ENCODE measurements at places on chromosomes 3 and 15.

- no peak for DNase-seq
Measured at GRCh38 chr15:82531496-82532382, 8.5 kb downstream of the RPS17 start.

GRCh38 chr3:136730595-136731273 lies 21.4 kb downstream of the STAG1 start:
- DNase-seq = no peak

GRCh38 chr3:190701096-190701532 lies 161.4 kb downstream of the GMNC start:
- peak; percentile 20 for DNase-seq

DNA sequence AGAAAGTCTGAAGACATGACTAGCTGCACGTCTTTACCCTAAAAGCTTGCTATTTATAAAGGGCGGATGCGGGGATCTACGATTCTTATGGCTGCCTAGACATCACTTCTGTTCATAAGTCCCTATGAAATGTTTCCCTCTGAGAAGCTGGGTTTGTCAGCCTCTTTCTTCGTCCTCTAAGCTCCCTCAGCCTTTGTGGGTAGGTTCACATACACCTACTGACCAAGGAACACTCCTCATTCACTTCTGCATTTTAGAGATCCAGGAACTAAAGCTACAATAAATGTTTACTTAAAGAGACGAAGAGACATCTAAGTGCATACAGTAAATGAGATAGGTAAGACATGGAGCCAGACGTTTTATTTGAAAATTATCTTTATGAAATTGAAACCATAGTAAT lies 16.7 kb upstream of the RAMAC start:
- DNase-seq = no peak

- no peak for DNase-seq
Measured at GRCh38 chr3:181017690-181018089, 28.2 kb upstream of the DNAJC19 start.

GRCh38 chr15:77415450-77416147 lies 4.3 kb downstream of the PEAK1 start:
- no peak for DNase-seq

GRCh38 chr15:85792102-85792731 lies 2.5 kb downstream of the KLHL25 start:
- no peak for DNase-seq

- DNase-seq = no peak
Measured at GRCh38 chr3:190261015-190261414, 61.2 kb downstream of the CLDN1 start.

DNA sequence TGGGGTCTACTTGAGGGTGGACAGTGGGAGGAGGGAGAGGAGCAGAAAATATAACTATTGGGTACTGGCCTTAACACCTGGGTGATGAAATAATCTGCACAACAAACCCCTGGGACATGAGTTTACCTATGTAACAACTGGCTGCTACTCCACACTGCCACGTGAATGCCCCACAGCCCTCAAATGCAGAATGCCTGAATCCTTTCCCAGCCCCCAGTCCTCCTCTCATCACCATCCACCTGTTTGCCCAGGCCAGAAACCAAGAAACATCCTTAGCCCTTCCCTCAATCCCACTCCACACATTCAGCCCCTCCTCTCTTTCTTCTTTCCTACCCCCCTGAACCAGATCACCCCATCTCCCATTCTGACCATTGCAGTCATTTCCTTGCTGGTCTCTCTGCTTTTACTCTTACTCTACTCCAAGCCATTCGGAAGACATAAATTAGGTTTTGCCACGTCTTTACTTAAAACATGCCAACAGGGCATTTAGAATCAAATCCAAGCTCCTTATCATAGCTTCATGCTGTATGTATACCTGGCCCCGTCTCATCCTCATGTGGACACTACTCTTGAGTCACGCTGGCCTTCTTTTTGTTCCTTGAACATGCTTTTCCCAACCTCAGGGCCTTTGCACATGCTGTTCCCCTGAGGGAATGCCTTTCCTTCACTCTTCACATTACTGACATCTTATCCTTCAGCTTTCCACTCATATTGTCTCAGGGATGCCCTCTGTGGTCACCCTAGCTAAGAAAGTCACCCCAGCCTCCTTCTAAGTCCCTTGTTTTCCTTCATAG lies 137.5 kb upstream of the ABHD17C start:
- no peak for DNase-seq

DNA sequence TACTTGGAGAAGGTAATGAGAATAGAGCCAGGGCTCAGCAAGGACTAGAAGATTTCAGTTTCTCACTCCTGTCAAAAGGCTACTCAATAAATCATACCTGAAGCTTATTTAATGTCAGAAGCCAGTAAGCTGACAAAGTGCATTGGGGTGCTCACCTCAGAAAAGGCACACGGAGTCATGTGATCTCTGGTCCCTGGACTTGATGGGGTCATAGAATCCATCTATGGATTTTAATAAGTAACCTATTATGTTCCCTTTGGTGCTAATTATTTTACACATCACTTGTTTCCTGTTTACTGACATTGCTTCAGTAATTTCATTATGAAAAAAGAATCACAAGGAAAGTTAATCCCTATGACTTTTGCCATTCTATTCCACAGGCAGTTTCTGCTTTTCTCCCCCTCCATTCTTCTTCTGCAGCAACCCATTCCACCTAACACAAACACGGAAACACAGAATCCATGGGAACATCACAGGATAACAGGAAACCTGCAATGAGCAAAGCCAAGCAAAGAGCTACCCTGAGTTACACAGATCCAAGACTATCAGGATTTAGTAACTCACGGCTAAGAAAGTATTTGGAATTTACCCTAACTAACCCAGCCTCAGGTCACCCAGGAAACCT lies 159.6 kb downstream of the MEIS2 start:
- no peak for DNase-seq

- no peak for DNase-seq
Measured at GRCh38 chr3:125692361-125692760, 97.1 kb upstream of the OSBPL11 start.

- no peak for DNase-seq
Measured at GRCh38 chr3:53171827-53172505, 11.0 kb downstream of the PRKCD start.

DNA sequence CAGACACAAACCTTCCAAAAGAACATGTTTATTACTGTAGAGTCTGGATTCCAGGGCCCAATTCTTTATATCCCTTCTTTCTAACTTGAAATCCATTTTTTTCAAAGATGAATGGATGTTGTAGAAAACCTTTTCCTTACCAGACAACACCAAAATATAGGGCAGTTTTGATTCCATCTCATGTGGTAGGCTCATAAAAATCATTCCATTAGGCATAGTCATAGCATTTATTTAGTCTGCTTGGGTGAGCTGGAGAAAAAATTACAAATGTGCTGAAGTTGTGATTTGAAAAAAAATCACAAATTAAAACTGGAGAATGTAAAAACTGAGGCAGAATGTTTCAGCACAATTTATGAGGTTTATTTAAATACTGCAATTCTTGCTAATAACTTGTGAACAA lies 199.3 kb upstream of the TBC1D5 start:
- DNase-seq = no peak

DNA sequence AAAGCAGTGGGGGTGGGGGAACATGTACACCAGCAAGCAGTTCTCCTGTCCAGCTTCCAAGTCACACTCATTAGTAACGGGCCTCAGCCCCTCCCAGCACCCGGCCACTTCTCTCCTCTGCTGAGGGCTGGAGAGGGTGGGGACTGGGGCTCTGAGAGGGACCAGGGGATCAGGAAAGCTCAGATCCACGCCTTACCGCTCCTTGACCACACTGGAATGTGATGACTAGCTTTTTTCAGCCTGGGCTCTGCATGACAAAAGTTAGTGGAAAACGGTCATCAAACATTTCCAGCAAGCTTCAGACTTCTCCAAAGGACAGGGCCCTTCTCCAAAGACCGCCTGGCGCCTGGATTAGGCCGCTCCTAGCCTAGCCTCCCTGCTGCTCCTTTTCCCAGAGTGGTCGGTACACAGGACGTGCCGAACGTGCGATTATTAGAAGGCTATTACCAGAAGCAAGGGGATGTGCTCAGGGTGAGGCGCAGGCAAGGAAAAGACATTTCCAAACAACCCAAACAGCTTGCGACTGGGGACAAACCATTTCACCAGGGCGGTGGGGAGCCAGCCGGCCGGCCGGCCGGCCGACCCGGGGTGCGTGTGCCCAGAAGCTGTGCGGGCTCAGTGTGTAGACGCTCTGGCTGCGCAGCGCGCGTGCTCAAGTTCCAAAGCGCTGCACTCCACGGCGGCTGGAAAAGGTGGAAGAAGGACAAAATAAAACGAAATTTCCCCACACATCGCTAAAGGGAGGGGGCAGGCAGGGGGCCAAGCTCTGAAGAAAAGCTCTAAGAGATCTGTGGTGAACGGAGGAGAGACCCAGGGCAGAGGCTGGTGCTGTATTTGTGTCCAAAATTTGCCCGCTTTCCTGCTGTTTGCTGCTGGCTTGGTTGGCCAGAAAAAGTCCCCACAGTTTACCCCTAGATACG lies 51.0 kb upstream of the SSR3 start:
- peak; percentile 52 for DNase-seq

GRCh38 chr3:11385326-11385725 lies 113.1 kb downstream of the ATG7 start:
- DNase-seq = no peak

GRCh38 chr15:30670056-30670455 lies 44.1 kb downstream of the ARHGAP11B start:
- DNase-seq = no peak

- DNase-seq = peak; percentile 90
Measured at GRCh38 chr3:58237238-58237940, at the start of gene ABHD6. TSS of gene ABHD6 (plus strand) at chr3:58237792. CDS start at chr3:58256587, 18,795 bp downstream.

DNA sequence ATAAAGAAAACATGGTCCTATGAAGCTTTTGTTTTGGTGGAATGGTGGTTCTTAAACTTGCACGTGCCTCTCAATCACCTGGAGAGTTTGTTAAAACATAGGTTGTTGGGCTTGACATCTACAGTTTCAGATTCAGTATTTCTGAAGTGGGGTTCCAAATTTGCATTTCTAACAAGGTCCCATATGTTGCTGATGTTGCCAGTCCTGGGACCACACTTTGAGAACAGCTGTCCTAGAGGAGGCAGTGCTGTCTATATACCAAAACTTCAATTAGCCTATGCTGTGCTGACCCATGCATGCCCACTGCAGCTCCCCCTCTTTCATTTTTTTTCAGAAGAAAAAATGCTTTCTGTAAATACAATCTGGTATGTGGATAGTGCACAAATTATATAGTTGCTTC lies 31.3 kb downstream of the ALCAM start:
- DNase-seq = no peak
